Stimulated activated CD4-positive, alpha-beta T cell treated with anti-CD3 and anti-CD28 coated beads, Interleukin-4, amount 100 ng/mL, for 48 hours (primary cell): ENCODE measurements at places on chromosomes 4 and X.

GRCh38 chr4:139966383-139966782, 187.6 kb downstream of the MAML3 start:
- no peak for DNase-seq

- DNase-seq = no peak
Measured at GRCh38 chr4:52842792-52843191, 19.3 kb upstream of the RASL11B start.

DNA sequence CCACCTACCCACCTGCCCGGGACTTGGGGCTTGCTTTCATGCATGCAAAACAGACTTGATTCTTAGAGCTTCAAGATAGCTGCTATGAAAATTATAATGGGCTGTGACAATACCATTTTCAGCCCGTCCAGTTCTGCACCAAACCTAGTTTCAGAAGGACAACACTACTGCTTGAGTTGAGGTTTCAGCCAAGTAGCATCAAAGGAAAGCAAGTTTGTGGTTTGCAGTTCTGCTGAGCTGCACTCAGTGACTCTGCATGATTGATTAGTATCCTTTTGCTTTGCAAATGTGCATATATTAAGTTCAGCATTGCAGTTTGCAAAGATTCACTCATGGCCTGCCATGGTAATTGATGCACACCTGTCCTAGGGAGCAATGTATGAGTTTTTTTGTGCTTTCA, 442.7 kb downstream of the RPA4 start:
- DNase-seq = no peak

GRCh38 chrX:114508756-114509155, 75.1 kb upstream of the HTR2C start:
- DNase-seq = no peak

DNA sequence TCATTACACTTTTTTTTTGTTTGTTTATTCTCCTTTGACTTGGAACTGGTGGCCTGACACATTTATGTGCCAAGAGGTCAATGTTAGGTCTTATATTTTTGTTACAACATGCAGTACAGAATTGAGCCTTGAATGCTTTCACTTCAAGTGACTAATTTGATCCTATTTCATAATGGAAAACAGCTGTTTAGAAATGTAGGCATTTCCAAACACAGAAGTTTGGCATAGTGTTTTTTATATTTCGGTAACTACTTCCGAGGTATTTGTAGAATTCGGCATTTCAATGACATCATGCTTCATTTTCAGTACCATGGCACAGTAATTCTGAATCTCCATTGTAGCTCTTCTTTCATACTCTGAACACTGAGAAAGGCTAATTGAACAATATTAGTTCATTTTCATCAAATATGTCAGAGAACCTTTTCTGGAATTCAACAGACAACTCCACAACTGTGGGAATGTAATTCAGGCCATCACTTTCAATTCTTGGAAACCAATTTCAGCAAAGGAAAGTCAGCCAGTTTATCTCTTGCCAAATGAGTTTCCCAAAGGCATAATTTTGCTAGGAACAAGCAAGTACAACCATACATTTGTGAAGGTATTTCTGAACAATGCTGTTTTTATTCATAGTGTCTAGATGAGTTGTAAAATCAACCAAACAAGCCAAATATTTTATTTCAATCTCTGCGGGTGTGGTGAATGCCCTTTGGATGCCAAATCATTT, 11.4 kb downstream of the FAM120C start:
- DNase-seq = no peak

GRCh38 chrX:85244450-85245211, 840 bp downstream of the ZNF711 start:
- no peak for DNase-seq

DNA sequence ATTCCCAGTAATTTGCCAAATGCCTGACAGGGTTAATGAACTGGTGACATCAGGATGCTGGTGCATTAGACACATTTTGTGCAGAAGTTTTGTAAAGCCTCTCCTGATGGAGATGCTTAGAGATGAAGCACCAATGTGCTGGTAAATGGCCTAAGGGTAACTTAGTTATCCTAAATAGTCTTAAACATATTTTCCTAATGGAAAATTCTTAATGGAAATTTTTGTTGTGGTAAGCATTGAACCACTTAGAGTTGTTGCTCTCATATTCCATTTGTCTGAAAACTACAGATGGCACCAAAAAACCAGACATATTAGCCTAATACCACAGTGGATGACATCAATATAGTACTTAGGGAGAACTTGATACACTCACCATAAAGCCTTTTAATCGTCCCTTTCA, 154.5 kb upstream of the ANK2 start:
- DNase-seq = no peak

- DNase-seq = peak; percentile 38
Measured at GRCh38 chrX:45769761-45770582, 569.3 kb upstream of the DIPK2B start.

DNA sequence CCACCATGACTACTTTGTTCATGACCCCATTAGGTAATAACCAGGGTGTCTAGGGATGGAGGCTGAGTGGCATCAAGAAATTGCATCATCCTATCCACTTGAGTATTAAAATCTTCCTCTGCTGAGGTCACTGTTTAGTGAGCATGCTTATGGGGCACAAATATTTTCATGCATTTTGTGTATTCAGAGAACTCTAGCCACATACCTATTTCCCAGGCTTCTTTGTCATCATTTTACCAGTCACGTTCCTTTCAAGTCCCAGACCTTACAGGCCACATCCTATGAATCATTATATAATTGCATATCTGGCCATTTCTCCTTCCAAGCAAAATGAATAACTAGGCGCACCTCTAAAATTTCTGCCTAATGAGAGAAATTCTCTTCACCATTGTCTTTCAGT, 1882.9 kb upstream of the AGA start:
- no peak for DNase-seq

DNA sequence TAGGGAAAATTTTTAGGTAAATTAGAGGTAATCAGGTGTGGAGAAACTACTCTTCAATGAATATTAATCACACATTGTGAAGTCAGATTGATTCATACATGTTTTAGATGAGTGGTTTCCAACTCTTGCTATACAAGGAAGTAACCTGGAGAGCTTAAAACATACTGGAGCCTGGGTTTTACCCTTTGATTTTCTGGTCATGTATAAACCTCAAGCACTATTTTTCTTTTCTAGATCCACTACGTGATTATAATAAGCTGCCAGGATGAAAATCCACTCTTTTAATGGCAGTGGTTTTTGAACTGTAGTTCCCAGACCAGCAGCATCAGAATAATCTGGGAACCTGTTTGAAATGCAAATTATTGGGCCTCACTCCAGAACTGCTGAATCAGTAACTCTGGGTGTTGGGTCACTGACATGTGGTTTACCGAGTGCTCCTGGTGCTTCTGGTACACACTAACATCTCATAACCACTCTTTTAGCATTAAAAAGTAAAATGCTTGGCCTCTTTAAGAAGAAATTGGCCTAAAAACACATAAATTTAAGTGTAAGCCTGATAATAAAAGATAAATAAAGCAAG, 63.4 kb downstream of the DCAF12L1 start:
- DNase-seq = no peak

DNA sequence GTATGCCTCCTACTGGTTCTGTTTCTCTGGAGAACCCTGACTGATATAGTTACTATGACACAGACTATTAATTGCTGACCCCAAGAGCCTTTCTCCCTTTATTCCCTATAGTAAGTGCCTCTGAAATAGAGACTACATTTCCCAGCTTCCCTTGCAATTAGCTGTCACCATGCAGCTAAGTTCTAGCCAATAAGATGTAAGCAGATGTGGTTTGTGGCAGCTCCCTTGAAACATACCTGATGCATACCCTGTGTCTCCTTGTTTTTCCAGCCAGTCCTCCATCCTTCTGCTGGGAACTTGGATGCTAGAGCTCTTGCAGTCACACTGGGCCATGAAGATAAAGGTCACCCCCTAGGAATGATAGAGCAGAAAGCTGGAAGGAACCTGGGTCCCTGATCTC, 9.7 kb upstream of the TMEM165 start:
- DNase-seq = no peak

- no peak for DNase-seq
Measured at GRCh38 chrX:97310373-97310772, 426.7 kb downstream of the RPA4 start.

GRCh38 chr4:19346636-19347035, 905.1 kb upstream of the SLIT2 start:
- DNase-seq = no peak

DNA sequence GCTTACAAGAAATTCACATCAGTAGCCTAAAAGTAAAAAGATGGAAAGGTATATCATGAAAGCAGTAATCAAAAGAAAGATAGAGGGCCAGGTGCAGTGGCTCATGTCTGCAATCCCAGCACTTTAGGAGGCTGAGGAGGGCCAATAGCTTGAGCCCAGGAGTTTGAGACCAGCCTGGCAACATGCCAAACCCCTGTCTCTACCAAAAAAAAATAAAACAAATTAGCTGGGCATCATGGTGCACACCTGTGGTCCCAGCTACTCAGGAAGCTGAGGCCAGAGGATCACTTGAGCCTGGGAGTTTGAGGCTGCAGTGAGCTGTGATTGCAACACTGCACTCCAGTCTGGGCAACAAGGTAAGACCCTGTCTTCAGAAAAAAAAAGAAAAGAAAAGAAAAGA, 55.5 kb downstream of the GSPT2 start:
- DNase-seq = no peak

GRCh38 chrX:106707771-106708454, 18.6 kb upstream of the RNF128 start:
- DNase-seq = no peak

GRCh38 chr4:8221985-8222384, 22.9 kb downstream of the SH3TC1 start:
- DNase-seq = no peak

DNA sequence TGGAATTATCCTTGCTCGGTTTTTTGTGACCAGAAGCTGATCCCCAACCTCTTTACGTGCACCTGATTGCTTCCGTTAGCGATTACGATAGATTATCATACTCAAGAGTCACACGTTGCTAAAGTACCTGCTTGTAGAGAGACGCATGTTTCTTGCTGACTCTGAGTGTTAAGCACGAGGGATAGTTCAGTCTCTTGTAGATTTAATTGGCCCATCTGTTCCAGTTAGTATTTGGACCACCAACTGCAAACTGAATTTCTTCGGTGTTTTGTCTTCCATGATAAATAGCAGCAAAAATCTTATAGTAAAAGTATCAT, 516 bp upstream of the COX18 start:
- no peak for DNase-seq

- DNase-seq = no peak
Measured at GRCh38 chrX:526295-527224, 104.0 kb upstream of the SHOX start.

GRCh38 chr4:10866666-10867065, 182.1 kb upstream of the CLNK start:
- DNase-seq = no peak

GRCh38 chr4:4426511-4427120, 39.7 kb downstream of the NSG1 start:
- DNase-seq = no peak

DNA sequence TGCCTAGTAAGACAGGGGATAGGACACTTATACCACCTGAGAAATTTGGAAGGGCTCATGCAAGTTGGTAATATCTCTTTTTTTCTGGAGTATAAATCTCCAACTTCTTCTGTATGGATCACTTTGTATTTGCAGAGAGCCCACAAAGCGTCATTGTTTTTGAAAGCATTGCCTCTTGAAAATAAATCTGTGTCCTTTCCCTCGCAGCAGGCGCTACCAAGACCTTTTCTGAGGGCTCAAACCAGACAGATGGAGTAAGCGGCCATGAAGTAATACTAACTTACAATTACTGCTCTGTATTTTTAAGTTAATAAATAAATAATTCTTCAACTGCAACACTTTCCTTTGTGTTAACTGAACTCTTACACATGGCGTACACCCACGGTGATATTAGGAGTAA, 56.0 kb upstream of the FBXW7 start:
- no peak for DNase-seq

DNA sequence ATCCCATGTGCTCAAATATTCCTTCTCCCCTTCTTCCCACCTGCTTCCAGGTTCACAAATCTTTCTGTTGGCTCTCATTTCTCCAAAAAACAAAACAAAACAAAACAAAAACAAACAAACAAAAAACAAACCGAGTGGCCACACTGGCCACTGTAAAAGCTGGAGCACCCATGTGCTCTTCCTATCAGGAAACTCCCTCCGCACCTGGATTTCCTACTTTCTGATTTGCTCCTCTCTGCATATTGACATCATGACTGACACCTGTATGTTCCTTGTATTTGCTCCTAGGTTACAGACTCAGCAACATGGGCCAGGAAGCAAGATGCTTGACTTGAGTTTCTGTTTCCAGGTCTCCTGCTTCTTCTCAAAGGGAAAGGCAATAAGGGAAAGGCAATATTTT, 258.8 kb downstream of the GPC3 start:
- no peak for DNase-seq

DNA sequence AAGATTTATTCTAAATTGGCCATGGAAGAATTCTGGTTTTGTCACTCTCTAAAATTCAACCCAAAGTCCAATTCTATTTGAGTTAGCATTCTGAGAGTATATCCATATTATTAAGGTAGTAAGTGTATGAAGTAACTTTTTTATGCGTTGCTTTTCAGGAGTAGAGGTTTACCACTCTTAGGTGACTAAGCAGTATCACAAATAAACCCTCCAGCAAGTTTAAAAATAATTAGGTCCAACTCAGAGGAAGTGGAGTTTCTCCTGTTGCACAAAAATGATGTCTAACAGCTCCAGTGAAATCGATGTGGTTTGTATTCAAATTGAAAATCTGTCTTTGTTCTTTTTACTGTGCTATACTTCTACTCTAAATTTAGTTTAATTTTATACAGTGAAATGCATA, 6.6 kb downstream of the SCML1 start:
- no peak for DNase-seq

DNA sequence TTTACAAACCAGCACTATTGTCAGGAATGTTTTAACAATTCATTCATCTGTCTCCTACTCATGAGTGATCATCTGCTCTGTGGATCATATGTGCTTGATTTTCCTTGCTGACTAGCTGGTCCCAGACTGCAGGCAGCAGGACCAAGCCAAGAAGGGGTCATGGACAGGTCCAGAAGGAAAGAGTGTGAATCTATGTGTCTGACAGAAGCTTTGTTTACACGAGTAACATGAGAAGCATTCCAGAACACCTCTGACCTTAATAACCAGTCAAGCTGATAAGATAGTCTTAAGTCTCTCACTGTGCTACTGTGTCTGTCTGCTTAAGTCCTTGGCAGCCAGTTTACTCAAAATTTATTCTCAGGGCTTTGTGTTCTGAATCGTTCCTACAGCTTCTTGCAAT, 39.0 kb downstream of the GUCY1A1 start:
- no peak for DNase-seq

GRCh38 chr4:80500613-80501012, 165.1 kb downstream of the CFAP299 start:
- no peak for DNase-seq

DNA sequence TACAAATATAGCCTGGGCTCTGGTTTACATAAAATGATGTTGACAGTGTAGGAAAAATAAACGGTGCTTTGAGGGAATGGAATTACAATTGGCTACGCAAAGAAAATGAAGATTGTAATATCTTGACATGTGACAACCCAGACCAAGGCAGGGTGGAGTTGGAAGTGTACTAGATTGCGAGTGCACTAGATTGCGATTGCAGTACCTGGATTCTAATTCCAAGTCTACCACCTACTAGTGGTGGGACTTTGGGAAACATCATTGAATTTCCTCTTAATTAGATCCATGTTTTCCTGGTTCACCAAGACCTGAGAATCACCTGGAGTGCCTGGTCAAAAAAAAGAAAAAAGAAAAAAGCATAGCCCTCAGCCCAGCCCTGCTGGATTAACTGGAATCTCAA, 18.6 kb downstream of the EGF start:
- DNase-seq = no peak

GRCh38 chr4:20474119-20474518, 222.4 kb downstream of the SLIT2 start:
- no peak for DNase-seq

GRCh38 chr4:101217353-101218031, 129.8 kb downstream of the PPP3CA start:
- no peak for DNase-seq
